ENCODE measurements at places on chromosomes 11 and 22.

DNA sequence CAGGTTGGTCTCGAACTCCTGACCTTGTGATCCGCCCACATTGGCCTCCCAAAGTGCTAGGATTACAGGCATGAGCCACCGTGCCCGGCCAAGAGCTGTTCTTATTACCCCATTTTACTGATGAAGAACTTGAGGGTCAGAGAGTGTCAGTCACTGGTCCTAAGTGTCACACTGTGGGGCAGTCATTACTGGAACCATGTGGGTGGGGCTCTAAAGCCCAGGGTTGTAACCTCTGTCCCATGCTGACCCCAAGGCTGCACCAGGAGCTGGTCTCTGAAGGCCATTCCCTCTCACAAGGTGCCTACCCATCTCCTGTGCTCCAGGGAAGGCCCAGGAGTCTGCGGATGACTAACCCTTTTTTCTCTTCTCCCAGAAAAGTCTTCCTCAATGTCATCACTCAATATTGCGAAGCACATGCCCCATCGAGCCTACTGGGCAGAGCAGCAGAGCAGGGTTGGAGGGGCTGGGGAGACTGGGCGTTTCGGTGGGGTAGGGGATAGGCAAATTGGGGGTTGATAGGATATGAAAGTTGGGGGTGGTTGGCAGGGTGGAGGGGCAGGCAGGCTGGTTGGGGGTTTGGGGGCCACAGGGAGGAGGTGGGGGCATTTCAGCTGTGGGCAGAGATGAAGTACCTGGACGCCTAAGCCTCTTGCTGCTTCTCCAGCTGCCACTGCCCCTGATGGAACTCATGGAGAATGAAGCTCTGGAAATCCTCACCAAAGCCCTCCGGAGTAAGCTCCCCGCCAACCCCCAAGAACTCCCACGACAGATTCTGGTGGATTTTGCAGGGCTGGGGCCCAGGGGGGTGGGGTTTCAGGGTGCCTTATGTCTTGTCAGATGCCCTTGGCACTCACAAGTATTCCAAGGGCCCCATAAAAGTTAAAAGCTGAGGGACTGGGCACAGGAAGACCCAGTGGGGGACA is 2.0 kb upstream of the ESRRA start:
- DNase-seq, result no peak

GRCh38 chr11:121589946-121590537 is 137.3 kb upstream of the SORL1-AS1 start:
- no peak for DNase-seq

GRCh38 chr11:122837528-122838346 is 563 bp upstream of the CRTAM start:
- no peak for DNase-seq

- DNase-seq, result no peak
These were observed 443.3 kb downstream of the MN1 start for GRCh38 chr22:27358096-27358870.

- no peak for DNase-seq
These were observed 151.5 kb upstream of the CTSC start for GRCh38 chr11:88489030-88489429.

- no peak for DNase-seq
These were observed 59.6 kb downstream of the MTNR1B start for GRCh38 chr11:93028960-93029522.

DNA sequence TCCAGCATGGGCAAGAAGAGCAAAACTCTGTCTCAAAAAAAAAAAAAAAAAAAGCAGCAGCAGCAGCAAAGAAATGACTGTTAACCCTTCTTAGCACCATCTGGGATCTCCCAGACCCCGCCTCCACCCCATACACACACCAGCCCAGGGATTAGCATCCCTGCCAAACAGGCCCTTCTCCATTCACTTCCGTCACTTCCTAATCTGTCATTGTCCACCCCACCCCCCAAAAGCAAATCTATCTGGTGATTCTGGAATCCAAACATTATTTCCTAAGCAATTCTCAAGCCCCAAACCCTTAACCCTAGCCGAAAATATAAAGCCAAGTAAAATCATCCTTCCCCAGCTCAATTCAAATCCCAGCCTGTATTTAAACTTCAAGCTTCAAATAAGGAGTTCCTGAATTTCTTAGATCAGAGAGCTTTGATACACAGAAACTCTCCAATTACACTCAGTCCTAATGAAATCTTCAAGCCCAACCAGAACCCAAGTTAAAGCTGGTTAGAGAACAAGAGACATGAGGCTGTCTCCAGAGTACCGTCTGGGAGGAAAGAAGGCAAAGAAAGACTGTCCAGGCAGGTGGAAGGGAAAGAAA is 6.0 kb upstream of the AHNAK start:
- DNase-seq, result no peak

DNA sequence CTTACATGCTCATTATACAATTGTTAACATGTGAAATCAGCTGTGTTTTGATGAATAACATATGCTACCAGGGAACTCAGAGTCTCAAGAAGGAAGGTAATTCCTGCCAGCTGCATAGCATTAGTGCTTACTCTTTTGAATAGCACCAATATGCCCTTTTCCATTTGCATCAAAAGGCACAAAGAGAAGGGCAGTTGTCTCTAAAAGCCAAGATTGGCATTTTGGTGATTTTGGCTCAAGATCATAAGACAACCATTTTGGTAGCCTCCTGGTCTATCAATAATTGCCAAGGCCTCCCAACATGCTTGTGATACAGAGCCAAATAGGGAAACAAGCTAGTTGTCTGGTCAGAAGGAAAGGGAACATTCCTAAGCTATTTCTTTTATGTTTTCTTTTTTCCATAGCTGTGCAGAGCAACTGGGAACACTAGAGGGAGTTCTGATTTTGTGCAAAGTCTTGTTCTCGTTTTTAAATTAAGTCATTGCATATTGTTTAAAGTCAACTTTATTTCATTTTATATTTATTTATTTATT is 416.7 kb upstream of the CHORDC1 start:
- DNase-seq, result peak; percentile 1

DNA sequence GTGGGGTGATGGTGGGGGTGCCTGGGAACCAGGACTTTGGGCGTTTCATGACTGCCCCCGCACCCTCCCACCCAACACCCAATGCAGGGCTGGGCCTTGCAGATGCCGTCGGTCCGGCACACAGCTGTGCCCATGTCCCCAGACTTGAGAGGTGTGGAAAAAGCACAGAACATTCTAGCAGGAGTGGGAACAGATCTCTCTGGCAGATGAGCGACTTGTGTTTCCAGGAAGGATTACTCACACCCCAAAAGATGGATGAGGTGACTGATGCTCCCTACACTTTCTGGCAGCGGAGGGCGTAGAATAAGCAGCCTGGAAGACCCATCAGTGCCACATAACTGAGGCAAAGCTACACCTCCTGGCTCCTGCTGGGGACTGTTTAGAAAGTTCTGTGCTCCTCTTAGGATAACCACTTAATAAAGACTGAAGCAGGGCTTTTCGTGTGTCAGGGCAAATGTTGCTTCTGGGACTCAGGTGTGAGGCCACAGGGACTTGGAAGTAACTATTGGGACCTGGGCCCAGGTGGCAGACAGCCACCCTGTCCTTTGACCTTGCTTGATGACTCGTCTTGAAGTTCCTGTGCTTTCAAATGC is 24.2 kb downstream of the FBLN1 start:
- DNase-seq, result no peak

DNA sequence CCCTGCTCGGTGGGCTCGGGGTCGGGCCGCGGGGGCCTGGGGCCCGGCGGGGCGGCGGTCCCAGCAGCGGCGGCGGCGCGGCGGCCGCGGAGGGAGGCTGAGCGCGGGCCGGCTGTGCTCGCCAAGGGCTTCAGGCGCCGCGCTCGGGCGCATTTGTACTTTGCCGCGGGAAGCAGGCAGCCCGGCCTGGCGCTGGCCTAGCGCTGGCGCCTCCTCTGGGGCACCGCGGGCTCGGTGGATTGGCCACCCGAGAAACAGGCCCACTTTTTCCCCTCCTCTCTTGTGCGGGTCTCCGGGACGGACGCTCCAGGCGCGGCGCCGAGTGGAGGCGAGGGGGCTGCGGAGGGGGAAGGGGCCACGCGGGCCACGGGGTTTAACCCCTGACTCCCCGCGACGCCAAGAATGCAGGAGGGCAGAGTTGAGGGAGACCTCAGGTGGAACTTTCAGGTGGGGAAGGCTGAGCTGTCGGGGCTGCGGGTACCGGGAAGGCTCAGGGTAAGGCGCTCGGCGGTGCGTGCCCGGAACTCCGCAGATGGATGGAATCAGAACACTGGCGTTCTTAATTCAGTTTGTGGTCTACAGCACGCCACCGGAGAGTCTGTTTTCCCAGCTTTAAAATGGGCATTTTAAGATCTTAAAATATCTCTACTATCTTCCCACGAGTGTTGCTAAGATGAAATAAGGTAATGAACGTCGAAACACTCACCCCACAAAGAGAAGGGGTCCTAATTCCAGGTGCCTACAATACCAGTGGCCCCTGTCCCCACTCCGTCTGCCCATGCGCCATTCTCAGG is at the start of gene CHRDL2:
Gene CHRDL2 (minus strand): TSS at position 126 of the 794 bp plus-strand sequence. CDS start 538 bp downstream, outside the sequence.
- no peak for DNase-seq

DNA sequence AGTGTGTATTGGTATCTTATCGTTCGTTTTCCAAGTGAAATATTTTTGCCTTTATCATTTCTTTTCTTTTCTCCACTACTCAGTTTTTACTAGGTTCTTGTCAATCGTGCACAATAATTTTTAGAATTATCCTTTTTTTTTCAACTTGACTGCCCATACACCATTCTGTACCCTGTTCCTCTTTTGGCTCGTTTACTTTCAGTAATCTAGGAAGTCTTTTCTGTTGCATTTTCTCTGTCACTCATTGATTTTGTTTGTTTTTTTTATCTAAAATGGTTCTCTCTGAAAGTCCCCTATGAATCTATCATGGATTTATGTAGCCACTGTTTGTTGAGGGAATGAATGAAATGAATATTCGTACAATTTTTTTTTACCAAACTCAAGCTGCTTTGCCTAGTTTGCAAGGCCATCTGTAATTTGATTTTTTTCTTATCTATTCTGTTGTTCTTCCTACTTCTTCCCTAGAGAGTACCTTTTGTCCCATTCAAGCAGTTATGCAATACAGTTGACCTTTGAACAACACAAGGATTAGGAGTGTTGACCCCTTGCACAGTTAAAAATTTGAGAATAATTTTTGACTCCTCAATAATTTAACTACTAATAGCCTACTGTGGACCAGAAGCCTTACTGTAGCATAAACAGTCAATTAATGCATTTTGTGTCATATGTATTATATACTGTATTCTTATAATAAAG is 166.3 kb downstream of the TMEM135 start:
- no peak for DNase-seq

DNA sequence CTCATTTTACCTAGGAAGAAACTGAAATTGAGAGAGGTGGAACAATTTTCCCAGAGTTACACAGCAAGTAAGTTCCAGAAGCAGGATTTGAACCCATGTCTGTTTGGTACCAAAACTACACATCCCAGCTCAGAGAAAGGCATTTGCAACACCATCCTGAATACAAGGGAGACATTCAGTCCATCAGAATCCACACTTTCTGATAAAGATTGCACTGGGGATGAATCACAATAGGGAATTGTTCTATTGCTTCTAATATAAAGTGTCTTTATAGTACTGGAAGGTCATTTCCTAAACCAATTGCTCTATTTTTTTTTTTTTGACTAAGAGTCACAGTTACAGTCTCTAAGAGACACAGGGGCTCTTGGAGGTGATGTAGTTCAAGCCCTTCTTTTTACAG is 208.1 kb upstream of the CADM1 start:
- DNase-seq, result no peak

- DNase-seq, result peak; percentile 19
These were observed 96.9 kb downstream of the MTMR3 start for GRCh38 chr22:29979777-29980321.

DNA sequence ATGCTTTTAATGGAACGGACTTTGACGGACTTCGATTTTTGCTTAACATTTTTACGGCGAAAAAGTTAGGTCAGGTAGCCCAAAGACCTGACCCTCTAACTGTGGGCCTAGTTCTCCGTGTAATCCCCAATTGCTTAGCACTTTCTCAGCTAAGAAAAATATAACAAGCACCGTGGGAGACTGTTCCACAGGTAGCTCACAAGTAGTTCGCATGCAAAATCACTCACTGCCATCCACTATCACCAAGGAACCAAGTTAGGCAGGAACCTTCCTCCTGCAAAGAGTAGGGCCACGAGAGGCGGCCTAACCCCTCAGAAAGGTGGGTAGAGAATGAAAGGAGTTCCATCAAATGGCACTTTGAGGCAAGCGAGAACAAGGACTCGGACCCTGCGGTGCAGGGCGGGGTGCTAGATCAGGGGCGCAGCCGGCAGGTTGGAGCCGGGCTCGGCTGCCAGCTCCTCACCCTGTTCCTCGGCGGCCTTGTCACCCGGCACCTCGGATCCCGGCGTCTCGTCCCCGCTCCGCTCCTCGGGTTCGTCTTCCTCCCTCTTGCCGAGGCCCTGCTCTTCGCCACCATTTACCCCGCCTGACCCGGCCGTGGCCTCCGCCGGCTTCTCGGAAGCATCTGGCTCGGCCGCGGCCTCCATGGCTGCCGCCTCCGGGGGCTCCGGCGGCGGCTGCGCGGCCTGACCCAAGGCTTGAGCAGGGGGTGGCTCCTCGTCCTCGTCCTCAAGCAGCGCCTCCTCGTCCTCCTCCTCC is 922 bp downstream of the HNRNPUL2 start:
- no peak for DNase-seq

- no peak for DNase-seq
These were observed 4.8 kb downstream of the GVQW3 start for GRCh38 chr11:76385903-76386302.

Data from NCI-H345 (cell line).